ENCODE measurements at places on chromosomes 1 and 21.

DNA sequence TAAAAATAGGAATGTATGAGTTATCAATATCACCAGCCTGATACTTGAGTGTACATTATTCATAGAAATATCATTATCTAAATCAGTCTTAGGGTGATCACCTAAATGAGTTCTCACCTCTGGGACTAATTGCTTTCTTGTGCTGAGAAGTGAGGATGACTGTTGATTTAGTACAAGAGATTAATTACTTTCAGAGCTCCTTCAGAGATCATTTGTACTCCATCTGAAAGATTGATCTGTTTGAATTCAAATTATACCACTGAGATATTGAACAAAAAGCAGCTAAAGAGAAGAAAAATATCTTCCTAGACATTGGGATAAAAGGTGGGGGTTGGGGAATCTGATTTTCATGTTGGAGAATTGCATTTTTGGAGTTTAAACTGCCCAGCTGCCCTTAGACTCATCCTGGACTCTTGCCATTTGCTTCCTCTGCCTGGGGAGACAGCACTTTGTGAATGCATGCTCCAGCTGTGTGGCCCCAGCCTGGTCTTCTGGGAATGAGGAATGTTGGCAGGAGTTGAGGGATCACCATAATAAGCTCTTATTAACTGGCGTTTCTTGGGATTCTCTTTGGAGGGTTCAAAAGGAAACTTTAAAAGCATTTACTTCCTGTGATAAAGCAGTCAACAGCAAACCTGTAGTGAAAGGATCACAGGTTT, 19.7 kb upstream of the PGBD2 start:
- DNase-seq = no peak

GRCh38 chr1:163093579-163093978, 24.4 kb downstream of the RGS4 start:
- no peak for DNase-seq

GRCh38 chr1:14138687-14139086, 438.7 kb downstream of the PRDM2 start:
- no peak for DNase-seq

GRCh38 chr1:35577071-35577998, 4.2 kb downstream of the TFAP2E start:
- no peak for DNase-seq

DNA sequence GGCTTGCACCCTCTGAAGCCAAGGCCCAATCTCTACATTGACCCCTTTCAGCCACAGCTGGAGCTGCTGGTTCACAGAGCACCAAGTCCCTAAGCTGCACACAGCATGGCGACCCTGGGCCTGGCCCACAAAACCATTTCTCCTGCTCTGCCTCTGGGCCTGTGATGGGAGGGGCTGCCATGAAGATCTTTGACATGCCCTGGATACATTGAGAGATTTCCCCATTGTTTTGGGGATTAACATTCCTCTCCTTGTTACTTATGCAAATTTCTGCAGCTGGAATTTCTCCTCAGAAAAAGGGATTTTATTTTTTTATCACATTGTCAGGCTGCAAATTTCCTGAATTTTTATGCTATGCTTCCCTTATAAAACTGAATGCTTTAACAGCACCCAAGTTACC, 235.8 kb downstream of the COL11A1 start:
- no peak for DNase-seq

DNA sequence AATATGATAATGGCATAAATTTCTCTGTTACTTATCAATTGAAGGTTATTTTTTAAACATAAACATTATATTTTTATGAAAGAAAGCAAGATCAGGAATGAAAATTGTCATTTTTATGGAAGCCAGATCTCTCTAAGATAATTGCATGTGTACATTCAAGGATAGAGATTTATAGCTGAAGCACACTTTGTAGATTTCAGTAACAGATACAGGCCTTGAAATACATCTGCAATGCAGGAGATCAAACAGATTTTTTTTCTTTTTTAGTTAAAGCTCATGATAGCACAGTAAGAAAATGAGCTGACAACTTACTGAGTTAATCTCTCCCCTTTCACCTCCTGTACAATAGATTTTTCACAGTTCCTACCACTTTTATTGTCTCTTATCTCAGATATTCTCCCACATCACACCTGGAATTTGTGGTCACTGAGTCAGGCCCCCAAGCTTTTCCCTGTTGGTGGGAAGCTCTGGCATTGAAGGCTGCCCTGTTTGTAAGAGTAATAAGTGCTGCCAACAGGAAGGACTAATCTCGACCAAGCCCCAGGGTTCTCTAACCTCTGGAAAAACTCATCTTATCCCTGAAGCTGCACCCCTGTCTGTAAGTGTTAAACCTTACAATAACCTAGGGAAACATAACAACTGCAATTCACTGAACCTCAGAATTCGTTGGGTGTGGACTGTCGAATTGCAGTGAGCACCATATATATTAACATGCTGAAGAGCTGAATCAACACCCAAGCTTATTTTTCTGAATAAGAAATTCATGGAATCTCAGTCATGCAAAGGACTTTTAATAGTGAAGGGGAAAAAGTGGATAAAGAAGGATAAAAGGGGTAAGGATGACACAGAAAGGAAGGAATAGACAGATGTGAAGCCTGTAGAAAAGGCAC, 599.0 kb downstream of the LMO4 start:
- DNase-seq = no peak

- DNase-seq = no peak
Observed at GRCh38 chr1:221184131-221184794, 305.0 kb downstream of the HLX start.

GRCh38 chr1:183363972-183364371, 54.2 kb downstream of the NMNAT2 start:
- DNase-seq = no peak

GRCh38 chr1:155910621-155911121, 478 bp downstream of the RIT1 start:
- DNase-seq = peak; percentile 8

GRCh38 chr1:205118752-205119151, 3.0 kb downstream of the RBBP5 start:
- no peak for DNase-seq

GRCh38 chr1:236148470-236148845, 6.1 kb downstream of the GPR137B start:
- no peak for DNase-seq

GRCh38 chr1:238961790-238962189, 424.6 kb upstream of the CHRM3 start:
- no peak for DNase-seq

GRCh38 chr1:179175011-179175841, 54.3 kb downstream of the ABL2 start:
- DNase-seq = no peak

- no peak for DNase-seq
Observed at GRCh38 chr1:113279776-113280391, 110.4 kb upstream of the MAGI3 start.

GRCh38 chr21:28455253-28455600, 537.5 kb downstream of the LTN1 start:
- no peak for DNase-seq

- DNase-seq = no peak
Observed at GRCh38 chr1:58162952-58163550, 383.5 kb downstream of the OMA1 start.

- DNase-seq = no peak
Observed at GRCh38 chr1:12458571-12458970, 159.4 kb downstream of the DHRS3 start.

GRCh38 chr1:29506678-29507225, 270.4 kb downstream of the PTPRU start:
- no peak for DNase-seq

DNA sequence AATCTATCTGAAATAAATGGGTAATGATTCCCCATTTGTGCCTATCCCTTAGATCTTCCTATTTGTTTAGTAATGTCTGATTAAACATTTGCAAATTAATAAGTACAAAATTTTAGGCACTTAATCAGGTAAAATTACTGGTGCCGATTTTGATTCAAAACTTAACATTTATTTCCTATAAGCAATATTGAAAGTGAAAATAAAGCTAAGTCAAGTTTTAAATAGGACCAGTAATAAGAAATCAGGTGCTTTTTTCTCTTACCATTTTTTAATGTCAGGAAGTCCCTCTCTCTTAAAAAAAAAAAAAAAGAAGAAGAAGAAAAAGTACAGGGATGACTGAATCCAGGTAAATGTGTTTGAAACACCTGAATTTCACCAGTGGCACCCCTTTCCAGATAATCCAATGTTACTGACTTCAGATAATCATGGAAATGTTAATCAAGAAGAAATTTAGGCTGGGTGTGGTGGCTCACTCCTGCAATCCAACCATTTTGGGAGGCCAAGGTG, 836 bp upstream of the GBP4 start:
- no peak for DNase-seq

- no peak for DNase-seq
Observed at GRCh38 chr1:216766633-216767327, 43.6 kb upstream of the ESRRG start.

Data from stimulated activated CD4-positive, alpha-beta T cell treated with anti-CD3 and anti-CD28 coated beads, TNF-alpha, amount 100 ng/mL, for 24 hours (primary cell).